ENCODE measurements at places on chromosomes 12 and 14.

DNA sequence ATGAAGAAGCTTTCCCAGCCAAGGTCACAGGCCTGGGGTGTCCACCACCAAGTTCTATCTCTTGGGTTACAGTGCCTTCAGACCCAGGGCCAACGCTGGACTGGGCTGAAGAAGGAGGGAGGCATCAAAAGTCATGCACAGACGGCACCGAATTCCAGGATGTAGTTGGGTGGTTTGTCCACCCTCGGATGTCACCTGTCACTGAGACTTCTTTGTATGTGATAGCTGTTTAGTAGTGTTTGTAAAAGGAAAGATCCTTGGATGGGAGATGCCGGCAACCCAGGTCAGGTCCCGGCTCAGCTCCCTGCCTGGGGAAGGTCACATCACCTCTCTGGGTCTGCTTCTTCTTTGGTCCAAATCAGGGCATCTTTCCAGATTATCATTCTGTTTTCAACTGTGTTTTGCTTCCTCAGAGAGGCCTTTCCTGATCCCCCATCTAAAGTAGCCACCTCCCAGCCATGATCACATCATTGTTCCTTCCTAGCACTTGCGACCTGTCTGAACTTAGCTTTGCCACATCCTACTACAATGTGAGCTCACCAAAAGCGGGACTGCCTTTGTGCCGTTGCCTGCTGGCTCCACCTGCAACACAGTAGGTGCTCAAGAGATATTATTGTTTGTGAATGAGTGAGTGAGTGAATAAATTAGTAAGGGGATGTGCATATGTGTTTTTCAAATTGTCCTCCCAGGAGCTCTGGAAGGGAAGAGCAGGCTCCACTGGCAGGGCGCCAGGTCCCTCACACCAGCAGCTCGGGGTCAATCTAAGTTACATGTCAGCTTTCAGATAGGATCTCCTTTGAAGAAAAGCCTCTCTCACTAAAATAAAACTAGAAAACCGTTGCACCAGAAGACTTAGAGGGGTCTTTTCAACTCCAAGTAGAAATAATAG lies 2.1 kb downstream of the TSPAN11 start:
- no peak for DNase-seq

DNA sequence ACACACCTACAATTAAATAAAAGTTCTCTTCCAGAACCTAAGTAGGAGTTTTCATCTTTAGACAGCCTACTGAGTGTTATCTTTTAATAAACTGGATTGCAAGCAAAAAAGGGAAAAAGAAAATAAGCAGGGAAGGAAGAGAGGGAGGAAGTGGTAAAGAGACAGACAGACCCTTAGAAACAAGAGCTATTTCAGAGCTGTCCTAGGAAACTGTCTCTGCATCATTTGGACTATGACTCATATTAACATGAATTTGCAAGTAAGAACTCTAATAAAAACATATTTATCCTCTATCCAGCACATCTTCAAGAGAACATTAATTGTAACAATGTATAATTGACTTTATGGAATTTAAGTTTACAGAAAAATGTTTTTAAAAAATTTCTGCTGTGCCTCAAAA lies 438.8 kb upstream of the USP15 start:
- DNase-seq = no peak

- DNase-seq = no peak
These were observed at the start of gene MYF6 for GRCh38 chr12:80707126-80707829. Gene MYF6 (plus strand): TSS chr12:80707634. CDS start chr12:80707720, 86 bp downstream.

- no peak for DNase-seq
These were observed 11.2 kb upstream of the PRPH start for GRCh38 chr12:49283541-49284429.

- no peak for DNase-seq
These were observed 2.8 kb downstream of the ZNF219 start for GRCh38 chr14:21095430-21096205.

GRCh38 chr12:53579545-53579955 lies 46.6 kb downstream of the ATF7 start:
- no peak for DNase-seq
